Spinal cord (tissue), 10 donors: ENCODE measurements at places on chromosomes 5 and 9.

- no peak for DNase-seq
Observed at GRCh38 chr5:112643339-112643971, 94.2 kb upstream of the APC start.

DNA sequence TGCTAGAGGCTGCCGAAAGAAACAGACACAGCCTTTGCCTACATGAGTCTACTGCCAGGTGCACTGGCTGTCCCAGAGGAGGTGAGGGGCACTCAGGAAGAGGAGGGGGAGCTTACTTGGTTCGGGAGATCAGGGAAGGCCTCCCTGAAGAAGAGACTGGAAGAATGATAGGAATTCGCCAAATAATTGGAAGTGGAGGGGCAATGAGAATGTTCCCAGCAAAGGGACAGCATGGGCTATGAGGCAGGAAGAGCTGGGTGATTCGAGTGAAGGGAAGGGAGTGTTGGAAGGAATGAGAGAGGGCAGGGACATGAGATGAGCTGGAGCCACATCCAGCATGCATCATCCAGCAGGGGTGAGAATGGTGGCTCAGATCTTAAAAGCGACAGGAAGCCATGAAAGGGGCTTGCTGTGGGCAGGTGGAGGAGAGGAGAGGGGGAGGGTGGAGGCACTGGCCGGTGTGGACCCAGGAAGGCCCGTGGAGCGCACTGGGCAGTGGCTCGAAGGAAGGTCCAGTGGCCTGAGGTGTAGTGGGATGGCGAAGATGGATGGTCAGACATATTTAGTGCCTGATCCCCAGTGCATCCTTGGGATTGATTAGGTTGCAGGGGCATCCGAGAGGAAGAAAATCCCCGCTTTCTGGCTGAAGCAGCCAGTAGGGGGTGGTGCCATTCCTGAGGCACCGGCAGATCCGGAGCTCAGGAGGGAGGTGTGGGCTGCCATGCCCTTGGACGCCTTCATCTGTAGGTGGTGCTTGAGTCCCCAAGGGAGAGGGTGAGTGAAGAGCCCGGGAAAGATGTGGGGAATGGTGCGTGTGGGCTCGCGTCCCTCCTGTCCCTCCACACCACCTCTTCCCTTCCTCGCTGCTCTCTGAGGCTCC, 53.5 kb upstream of the GARNL3 start:
- no peak for DNase-seq

- no peak for DNase-seq
Observed at GRCh38 chr5:169904059-169904458, 76.2 kb downstream of the INSYN2B start.

- no peak for DNase-seq
Observed at GRCh38 chr5:109318455-109319108, 91.2 kb downstream of the PJA2 start.

GRCh38 chr5:115738830-115739229, 77.6 kb downstream of the CDO1 start:
- DNase-seq, result no peak

- DNase-seq, result no peak
Observed at GRCh38 chr5:157471709-157472108, 11.7 kb downstream of the NIPAL4 start.

DNA sequence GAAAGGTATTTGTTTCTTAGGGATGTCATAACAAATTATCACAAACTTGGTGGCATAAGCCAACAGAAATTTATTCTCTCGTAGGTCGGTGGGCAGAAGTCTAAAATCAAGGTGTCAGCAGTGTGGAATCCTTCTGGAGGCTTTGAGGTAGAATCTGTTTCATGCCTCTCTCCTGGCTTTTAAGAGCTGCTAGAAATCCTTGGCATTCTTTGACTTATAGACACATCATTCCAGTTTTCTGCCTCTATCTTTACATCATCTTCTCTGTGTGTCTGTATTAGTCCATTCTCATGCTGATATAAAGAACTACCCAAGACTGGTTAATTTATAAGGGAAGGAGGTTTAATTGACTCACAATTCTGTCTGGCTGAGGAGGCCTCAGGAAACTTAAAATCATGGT, 488.1 kb upstream of the PAPPA start:
- no peak for DNase-seq

GRCh38 chr9:114037961-114038723, 40.0 kb downstream of the AMBP start:
- peak; percentile 89 for DNase-seq

DNA sequence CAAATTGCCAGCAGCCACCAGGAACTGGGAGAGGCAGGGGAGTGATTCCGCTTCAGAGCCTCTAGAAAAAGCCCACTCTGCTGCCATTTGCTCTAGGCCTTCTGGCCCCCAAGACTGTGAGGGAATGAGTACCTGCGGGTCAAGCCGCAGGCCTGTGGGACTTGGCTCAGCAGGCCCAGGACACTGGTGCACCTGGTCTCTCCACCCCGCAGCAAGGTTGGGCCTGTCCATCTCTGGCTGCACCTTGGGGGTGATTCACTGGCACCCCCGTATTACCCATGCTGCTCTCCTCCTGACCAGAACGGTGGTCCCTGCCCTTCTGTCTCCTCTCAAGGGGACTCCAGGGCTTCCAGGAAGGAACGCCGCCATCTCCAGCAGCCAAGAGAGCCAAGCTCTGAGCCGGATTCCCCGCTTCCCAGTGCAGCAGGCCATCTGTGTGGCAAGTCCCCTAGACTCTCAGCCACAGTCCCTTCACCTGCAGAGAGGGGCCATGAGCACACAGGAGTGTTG, 78.4 kb upstream of the OLFM1 start:
- no peak for DNase-seq

GRCh38 chr9:68507130-68507805, 33.4 kb downstream of the TMEM252 start:
- DNase-seq, result no peak

DNA sequence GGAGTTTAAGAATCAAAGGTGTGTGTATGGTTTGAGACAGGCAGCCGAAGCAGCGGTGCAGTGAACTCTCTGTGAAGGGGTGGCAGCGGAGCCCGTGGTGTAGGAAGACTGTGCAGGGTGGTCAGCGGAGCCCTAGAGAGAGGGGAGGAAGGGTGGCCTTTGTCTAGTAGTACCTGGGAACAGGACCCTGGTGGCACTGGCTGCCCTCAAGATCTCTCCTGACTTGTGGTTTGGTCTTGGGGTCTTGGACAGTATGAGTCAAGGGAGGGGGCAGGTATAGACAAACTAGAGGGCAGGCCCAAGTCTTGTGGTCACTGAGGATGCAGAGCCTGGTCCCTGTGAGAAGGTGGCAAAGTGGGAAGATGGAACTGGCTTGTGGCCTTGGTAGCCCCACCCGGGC, 7.1 kb upstream of the NKX2-5 start:
- no peak for DNase-seq
